ENCODE measurements at places on chromosomes 3 and 15.

DNA sequence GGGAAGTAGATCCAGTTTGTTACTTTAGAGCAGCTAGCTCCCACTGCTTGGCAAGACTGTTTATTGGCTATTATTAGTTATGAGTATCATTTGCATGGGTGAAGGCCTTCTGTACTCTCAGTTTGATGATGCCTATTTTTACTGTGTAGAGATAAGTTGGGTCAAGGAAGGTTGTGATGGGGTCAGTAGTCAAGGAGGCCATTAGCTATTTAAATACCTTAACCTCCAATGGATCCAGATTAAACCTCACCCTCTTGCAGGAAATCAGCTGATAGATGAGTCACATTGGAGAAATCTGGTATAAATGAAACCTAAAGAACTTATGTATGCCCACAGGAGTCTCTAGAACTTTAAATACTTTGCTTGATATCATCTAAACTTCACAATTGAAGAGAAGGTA is 45.0 kb downstream of the THBS1 start:
- no peak for DNase-seq

GRCh38 chr15:30042556-30042955 is 40.2 kb upstream of the GOLGA8J start:
- DNase-seq, result no peak

DNA sequence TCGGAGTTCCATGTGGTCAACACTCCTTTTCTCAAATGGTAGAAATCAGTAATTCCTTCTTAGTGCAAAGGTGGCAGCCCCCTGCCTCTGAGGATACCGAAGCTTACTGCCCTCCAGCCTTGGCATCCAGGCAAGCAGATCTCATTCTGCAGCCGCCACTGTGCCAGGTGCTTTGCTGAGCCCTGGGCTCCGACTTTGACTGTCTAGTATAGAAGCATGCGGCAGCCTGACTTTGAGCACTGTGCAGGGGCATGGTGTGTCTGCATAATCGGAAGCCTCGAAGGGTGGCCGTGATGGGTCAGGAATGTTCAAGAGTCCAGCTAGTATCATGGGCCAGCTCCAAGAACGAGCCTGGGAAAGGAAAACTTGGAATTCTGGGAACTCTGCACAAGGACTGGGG is 39.7 kb downstream of the ABTB1 start:
- DNase-seq, result no peak

DNA sequence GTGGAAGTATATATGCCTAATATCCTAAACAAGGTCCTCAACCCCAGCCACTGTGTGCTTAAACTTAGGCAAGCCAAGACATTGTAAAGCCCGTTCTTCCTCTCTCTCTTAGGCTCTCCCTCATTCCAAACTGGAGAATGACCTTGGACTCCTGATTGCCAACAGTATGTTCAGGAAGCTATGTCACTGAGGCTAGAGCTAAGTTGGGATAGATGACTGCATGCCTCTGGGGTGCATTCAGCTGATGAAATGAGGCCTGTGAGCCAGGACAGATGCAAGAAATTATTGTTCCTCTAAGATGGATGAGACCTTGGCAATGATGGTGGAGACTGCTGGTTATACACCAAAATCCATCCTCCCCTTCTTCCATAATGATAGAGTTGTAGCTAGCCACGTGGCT is 27.9 kb upstream of the TBC1D21 start:
- DNase-seq, result no peak

DNA sequence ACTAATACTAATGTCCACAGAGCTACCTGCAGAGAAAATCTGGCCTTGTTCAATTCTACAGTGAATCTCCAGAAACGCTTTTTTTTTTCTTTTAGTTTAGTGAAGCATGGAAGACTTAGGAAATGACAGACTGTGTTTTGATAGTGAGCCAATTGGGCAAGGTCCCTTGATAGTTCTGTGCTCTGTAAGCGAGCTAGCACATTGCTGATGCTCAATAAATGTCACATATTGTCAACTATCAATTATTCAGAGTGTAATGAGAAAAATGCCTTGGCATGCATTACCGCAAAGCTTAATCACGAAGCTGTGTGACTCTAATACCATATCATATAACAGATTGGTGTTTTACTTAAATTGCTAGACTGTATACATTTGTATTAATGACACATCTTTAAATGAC is 5.2 kb upstream of the C3orf85 start:
- no peak for DNase-seq

DNA sequence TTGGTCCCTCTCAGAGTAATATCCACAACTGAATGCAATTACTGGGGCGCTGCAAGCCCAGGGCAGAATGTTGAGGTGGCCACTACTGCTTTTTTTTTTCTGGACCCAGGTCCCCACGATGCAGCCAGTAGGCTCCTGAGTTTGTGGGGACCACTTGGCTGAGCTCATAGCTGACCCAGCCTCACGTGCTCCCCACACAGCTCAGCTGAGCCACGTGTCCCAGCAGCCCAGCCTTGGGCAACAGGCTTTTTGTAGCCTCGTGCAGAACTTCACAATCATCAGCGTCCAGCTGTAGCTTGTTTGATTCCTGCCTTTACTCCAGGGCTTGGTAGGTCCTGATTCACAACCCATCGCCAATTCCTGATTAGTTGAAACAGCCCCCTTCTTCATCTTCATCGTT is 117.3 kb downstream of the ETFA start:
- no peak for DNase-seq

- DNase-seq, result no peak
Observed at GRCh38 chr15:45378149-45378912, at the start of gene GATM. TSS of gene GATM (minus strand) at chr15:45378544. CDS start at chr15:45378453, 91 bp downstream.

DNA sequence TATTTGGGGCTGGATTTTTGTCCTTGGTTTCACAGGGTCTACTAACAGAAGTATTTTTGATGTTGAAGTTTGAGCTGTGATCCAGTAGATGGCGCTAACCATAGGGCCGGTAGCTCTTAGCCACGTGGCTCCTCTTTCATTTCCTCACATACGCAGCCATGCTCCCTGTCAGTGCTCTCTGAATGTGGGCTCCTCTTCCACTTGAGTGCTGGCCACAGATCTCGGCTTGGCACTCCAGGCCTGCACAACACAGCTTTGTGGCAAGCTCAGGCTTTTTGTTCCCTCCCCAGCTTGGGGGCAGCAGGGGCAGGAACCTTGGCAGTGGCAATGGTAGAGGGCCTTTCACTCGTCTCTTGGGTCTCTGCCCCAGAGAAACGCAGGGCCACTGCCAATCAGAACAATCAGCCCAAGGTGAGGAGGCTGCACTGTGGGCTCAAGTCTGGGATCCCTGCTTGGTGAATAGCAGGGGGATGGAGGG is 18.6 kb upstream of the DNAAF4 start:
- peak; percentile 75 for DNase-seq

DNA sequence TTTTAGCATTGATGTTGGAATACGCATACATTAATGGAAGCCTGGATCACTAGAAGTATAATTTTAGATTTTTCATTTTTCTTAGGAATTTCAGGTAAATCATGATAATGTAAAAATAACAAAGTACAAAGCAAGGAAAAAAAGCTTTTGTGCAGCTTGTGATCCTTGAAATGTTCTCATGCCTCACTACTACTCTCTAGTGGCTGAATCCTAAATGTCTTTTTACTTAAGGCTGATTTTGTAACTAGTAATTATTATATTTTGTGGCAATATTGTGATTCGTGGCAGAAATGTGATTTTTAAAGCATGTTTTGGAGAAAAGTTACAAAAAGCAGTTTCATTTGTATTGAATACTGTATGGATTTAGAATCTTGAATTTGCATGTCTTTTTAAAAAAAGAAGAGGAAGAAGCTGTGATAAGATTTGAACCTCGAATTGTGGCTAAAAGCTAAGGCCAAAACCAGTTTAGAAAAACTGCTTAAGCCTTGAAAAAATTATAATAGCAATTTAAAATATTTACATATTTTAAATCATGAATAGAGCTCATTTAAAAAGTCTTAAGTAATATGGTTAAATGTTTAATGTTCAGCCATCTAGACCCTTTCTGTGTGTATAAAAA is 39.0 kb downstream of the U2SURP start:
- DNase-seq, result peak; percentile 35

DNA sequence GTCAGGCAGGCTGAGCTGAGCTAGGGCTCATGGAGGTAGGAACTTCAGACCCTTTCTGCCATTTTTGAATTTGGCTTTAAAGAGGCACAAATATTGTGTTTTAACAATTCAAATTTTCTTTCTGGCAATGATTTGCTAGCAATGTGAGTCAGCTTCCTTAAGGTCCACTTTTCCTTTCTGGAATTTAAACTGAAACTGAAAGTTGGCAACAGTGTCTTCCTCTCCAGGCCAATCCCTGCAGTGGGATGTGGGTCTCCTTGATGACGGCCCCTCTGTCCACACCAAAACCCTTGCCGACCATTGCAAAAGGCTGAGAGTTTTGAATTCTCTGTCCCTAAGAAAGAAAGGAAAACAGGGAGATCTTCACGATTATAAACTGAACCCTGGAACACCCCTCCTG is 27.1 kb downstream of the RPSA start:
- DNase-seq, result no peak

- peak; percentile 39 for DNase-seq
Observed at GRCh38 chr15:55789066-55789660, 46.2 kb upstream of the PRTG start.

DNA sequence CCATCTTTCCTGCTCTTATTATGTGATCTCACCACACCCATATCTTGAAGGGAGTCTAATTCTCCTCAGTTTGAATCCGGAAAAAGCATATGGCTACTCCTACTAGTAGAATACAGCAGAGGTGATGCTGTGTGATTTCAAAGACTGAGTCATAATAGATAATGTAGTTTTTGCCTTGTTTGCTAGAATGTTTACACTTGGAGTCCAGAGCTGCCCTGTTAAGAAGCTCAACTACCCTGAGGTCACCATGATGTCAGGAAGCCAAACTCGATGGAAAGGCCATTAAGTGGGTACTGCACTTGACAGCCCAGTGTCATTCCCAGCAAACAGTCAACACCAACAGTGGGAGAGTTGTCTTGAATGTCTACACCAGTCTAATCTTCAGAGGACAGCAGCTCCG is 56.9 kb downstream of the CD200R1L start:
- DNase-seq, result no peak

DNA sequence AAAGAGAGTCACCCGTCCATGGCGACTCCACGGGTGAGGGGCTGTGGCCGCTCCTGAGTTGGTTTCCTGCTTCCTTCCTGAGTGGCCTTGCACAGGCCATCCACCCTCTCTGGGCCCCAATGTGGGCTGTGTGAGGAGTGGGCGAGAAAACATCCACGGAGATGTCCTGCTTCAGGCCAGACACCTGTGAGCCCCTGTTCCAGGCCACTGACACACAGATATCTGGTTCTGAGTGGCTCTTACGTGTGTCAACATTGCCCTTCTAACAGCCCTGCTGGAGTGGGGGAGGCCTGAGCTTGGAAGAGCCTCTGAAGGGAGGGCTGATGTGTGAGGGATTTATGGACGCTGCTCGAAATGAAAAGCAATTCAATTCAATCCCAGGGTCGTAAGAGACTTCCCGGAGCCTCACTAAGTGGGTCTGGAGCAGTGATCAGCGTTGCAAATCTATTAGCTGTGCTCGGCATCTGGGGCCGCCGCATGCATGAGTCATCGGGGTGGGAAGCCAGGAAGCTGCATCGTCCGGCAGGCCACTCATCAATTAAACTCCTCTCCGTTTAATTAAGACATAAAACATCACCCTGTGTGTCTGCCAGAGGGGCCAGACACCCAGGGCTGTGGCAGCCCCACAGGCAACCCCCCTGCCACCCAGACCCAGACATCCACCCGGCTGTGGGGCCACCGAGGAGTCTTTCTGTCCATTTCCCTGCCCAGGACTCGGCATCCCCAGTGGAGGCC is 20.0 kb upstream of the PRR23E start:
- no peak for DNase-seq

DNA sequence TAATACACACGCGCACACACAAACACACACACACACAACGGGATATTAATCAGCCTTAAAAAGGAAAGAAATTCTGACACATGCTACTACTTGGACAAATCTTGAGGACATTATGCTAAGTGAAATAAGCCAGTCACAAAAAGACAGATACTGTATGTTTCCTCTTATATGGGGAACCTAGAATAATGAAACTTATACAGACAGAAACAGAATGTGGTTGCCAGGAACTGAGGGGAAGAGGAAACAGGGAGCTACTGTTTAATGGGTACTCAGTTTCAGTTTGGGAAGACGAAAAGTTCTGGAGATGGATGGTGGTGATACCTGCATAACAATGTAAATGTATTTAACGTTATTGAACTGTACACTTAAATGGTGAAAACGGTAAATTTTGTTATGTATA is 20.2 kb downstream of the ICE2 start:
- no peak for DNase-seq

DNA sequence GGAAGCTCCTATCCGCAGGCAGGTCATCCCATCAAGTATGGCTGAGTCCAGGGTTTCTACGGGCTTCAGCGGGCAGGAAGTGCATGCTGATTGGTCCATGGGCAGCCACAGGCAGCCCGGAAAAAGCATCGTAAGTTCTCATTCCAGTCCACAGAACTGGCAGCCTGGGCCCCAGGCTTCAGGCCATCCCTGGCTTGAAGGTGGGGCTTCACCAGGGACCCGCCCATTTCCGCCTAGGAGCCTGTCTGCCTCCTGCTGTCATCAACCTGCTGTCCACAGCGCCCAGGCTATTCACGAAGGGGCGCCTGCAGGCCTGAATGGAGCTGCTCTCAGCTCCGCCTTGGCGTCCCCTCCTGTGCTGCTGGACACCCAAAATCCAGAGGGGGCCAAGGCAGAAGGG is 13.9 kb downstream of the PCYT1A start:
- no peak for DNase-seq

GRCh38 chr15:71806452-71806931 is 3.9 kb upstream of the NR2E3 start:
- no peak for DNase-seq

DNA sequence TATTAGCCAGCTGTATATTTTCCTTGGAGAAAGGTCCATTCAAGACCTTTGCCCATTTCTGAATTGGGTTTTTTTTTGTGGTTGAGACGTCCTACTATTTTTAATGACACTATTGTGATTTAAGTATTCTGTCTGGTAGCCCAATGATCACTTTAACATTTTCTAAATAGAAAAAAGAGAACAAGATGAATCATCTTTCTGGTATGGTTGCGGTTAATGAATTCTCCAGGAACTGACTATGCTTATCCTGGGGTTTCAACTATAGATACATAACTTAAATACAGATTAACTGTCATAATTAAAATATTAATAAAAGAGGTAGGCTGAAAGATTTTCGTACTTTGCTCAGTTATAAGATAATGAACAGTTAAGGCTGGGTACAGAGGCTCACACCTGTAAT is 51.9 kb downstream of the PBRM1 start:
- no peak for DNase-seq
